ENCODE measurements at places on chromosomes 7 and 10.

- DNase-seq = no peak
These were observed 76.2 kb downstream of the PLCE1 start for GRCh38 chr10:94069884-94070283.

GRCh38 chr7:84508606-84509005 is 314.0 kb upstream of the SEMA3A start:
- DNase-seq = no peak

GRCh38 chr7:138097064-138097741 is 20.9 kb downstream of the AKR1D1 start:
- peak; percentile 41 for DNase-seq

- DNase-seq = no peak
These were observed 249.6 kb downstream of the GPAM start for GRCh38 chr10:111933937-111934336.

GRCh38 chr7:140676306-140676705 is 3.6 kb downstream of the ADCK2 start:
- no peak for DNase-seq

DNA sequence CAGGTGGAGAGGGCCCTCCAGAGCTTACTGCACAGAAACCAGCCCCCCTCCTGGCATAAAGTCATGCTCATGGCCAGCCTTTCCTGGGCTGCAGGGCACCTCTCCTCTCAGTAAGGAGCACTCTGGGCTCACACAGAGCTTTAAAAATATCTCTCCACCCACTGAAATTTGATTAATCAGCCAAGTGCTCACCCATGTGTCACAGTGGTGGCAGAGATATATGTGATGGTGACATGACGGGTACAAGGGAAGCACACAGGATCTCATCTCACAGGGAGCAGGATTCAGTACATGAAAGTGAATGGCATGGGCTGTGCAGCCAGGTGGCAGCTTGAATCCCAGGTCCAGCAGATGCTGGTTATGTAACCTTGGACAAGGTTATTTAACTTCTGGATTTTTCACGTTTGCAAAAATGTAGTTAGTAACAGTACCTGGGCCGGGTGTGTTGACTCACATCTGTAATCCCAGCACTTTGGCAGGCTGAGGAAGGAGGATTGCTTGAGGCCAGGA is 144.8 kb downstream of the CALN1 start:
- no peak for DNase-seq

DNA sequence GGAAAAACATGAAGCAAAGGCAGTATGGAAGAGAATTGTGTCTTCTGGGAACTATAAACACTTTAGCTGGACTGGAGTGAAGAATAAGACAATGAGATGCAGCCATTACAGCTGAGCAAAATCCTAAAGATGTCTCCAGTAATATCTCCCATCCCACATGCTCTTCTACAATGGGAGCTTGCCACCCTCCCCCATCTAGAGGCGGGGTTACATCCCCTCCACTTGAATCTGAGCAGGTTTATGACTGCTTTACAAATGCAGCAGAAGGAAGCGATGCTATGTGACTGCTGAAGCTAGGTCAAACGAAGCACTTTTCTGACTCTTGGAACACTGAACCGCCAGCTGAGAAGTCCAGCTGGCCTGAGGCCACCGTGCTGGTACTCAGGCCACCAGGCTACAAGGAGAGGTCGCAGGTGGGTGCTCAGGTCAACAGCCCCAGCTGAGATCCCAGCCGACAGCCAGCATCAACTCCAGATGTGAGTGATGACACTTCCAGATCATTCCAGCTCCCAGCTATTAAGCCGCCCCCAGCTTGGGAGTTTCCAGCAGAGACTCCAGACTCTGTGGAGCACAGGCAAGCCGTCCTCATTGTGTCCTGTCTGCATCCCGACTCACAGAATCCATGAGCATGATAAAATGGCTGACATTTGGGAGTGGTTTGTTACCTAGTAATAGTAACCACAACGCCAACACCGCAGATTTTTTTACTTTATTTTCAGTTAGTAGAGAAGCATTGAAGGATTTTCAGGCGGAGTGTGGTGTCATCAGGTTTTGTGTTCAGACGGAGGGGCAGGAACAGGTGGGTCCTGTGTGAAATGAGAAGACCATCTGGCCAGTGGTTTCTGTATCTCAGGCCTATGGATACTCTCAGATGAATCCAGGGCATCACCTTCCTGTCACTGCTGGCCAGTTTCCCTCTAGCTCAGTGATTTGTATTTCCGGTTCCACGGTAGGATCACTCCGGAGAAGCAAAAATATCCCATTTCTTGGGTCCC is 89.3 kb downstream of the NPY start:
- no peak for DNase-seq

GRCh38 chr10:93165367-93165766 is 91.7 kb downstream of the CYP26A1 start:
- no peak for DNase-seq
